CD4-positive, alpha-beta T cell treated with Interleukin-15 for 4 hours (primary cell): ENCODE measurements at places on chromosomes 13 and 19.

GRCh38 chr13:50401049-50401505, 385.8 kb downstream of the KCNRG start:
- DNase-seq: no peak

GRCh38 chr19:40217027-40217810, 965 bp downstream of the TTC9B start:
- DNase-seq: no peak

DNA sequence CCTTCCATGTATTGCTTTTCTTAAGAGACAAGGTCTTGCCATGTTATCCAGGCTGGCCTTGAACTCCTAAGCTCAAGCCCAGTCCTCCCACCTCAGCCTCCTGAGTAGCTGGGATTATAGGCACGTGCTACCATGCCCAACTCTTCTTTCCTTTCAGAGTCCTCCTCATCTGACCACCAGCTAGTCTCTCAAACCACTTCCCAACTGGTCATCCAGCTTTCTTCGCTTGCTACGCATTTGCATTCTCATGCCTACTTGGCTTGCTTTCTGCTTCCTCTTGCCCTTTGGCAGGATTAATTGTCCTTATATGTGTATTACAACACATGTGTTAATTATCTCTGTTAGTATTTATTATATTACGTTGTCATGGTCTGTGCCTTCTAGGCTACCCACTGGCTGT, 6.3 kb downstream of the GPR18 start:
- no peak for DNase-seq

GRCh38 chr19:29293736-29294342, 80.9 kb upstream of the UQCRFS1 start:
- no peak for DNase-seq

DNA sequence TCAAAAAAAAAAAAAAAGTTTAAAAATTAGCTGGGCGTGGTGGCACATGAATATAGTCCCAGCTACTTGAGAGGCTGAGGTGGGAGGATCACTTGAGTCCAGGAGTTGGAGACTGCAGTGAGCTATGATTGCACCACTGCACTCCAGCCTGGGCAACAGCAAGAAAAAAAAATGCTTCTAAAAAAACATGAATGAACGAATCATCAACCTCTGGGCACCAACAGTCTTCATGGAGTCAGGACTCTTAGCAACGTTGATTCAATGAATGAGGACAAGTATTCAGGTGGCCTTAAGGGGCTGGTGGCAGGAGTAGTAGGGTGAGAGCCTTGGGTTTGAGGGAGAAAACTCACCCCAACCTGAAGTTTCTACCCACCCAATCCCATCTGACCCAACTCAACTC, 20.6 kb upstream of the OLFM2 start:
- DNase-seq: no peak

DNA sequence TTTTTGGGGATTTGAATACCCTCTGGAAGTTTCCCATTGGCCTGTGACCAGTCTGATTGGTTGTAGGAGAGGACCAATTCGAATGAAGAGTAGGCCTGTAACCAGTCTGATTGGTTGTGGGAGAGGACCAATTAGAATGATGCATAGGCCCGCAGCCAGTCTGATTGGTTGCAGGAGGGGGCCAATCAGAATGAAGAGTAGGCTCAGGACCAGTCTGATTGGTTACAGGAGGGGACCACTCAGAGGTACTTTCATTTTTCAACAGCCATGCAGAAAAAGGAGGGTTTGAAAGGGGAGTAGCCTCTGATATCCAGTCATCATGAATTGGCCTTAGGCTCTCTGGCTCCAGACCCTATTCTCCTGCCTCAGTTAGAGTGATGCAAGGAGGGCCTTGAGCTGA, 30.4 kb upstream of the SLC1A5 start:
- no peak for DNase-seq

DNA sequence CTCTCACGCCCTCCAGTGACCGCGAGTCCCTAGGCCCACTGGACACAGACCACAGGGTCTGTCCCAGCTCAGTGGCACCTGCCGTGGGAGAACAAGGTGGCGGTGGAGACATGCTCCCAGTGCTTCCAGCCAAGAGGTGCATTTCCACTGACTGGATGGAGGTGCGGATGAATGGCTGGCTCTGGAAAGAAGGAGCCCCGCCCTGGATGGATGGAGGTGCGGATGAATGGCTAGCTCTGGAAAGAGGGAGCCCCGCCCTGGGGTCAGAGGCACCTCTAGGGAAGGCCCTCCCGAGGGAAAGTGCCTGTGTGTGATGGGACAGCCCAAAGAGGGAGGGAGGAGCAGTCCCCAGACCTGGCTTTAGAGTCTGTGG, 32.0 kb downstream of the NAXD start:
- DNase-seq: no peak

- no peak for DNase-seq
Measured at GRCh38 chr13:112256716-112257494, 119.2 kb upstream of the SPACA7 start.

DNA sequence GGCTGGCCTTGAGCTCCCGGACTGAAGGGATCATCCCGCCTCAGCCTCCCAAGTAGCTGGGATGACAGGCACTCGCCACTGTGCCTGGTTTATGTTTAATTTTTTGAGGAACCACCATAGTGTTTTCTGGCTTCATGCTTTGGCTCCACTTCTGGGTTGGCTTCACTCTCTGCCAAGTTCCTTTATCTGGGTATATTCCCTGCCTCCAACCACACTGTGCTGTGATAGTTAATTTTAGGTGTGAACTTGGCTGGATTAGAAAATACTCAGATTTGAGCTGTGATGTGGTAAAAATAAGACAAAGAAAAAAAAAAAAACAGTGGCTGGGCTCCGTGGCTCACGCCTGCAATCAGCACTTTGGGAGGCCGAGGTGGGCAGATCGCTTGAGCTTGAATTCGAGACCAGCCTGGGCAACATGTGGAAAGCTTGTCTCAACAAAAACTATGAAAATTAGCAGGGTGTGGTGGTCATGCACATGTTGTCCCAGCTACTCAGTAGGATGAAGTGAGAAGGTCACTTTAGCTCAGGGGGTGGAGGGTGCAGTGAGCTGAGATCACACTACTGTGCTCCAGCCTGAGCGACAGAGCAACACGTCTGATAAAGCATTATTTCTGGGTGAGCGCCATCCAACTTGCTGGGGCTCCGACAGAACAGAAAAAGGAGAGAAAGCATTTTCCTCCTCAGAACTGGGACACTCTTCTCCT, 7.5 kb upstream of the ILF3 start:
- DNase-seq: no peak

- DNase-seq: no peak
Measured at GRCh38 chr19:13899912-13900584, 5.9 kb downstream of the BRME1 start.

- DNase-seq: no peak
Measured at GRCh38 chr19:45352062-45352461, 11.5 kb downstream of the KLC3 start.

DNA sequence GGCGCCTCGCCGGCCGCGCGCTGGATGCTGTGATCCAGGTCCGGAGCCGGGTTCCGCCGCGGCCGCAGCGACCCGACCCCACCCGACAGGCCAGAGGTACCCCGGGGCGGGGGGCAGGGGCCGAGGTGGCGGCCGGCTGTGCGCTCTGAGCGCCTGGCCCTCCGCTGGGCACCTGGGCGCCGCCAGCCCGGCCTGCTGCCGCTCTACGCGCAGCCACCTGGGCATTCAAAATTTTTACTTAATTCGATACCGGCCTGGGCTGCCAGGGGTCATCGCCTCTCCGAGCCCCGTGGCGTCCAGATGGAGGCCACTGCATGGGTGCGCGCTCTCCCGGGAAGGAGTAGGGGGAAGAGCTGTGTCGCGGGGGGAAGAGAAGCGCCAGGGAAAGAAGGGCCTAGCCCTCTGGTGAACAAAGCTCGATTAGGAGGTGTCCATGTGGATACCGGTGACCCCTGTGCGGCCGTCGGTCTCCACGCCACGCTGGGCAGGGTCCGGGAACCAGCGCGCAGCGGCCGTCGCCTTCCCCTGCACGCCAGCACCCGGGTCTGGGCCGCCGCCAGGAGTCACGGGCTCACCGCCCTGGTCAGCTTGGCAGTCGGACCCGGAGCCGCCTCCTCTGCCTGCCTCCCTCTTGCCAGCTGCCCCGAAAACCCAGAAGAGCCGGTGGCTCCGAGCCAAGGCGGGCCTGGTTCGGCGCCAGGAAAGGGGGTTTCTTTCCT, 666 bp downstream of the BIVM start:
- DNase-seq: no peak

DNA sequence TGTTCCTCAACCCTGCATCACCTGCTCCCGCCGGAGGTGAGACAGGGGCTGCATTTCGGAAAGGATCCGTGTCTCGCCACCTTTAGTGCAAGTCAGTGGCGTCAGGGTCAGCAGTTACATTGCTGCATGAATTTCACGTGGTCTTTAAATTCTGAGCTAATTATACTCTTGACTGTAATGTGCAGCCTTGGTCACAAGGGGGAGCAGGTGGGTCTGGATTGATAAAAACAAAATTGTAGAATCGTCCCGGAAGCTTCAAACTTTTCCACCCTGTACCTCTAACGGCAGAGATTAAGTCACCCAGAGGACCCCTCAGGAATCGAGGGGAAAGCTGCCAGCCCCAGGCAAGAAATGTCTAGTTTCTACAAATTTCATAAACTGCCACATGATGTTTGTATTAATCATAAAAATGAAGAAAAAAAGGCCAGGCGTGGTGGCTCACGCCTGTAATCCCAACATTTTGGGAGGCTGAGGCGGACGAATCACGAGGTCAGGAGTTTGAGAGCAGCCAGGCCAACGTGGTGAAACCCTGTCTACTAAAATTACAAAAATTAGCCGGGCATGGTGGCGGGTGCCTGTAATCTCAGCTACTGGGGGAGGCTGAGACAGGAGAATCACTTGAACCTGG, 20.2 kb downstream of the BBC3 start:
- peak; percentile 84 for DNase-seq

DNA sequence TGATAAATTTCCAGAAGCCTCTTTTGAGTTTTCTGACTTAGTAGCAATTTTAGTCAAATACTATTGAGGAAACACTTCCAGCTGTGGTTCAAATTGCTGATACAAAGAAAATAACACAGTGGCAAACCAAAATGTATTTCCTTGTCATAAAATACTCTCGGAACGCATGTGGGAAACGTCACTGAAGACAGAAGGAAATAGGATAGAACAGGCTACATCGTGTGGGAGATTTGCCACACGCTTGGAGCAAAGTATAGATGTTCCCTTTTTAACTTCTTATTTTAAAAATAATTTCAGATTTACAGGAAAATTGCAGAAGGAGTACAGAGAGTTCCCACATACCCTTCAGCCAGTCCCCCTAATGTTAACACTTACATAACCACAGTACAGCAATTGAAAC, 88.8 kb downstream of the ING1 start:
- DNase-seq: no peak

DNA sequence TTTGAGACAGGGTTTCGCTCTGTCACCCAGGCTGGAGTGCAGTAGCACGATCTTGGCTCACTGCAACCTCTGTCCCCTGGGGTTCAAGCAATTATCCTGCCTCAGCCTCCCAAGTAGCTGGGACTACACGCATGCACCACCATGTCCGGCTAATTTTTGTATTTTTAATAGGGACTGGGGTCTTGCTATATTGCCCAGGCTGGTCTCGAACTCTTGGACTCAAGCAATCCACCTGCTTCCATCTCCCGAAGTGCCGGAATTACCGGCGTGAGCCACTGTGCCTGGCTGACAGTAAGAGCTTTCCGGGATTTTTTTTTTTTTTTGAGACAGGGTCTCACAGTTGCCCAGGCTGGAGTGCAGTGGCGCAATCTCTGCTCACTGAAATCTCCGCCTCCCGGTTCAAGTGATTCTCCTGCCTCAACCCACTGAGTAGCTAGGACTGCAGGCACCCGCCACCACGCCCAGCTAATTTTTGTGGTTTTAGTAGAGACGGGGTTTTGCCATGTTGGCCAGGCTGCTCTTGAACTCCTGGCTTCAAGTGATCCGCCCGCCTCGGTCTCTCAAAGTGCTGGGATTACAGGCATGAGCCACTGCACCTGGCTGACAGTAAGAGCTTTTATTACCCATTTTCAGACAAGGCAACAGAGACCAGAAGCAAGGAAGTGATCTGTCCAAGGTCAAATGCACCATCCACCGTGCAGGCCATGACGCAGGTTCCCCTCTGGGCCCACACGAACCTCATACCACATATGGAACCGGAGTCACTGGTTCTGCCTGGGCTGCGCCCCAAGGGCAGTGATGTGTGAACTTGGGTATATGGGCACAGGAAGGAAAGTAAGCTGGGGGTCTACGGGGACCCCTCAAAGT, 21.0 kb downstream of the RFX1 start:
- peak; percentile 44 for DNase-seq

GRCh38 chr13:23434491-23434890, 989 bp upstream of the SACS start:
- no peak for DNase-seq

GRCh38 chr13:105952233-105952972, 583.1 kb downstream of the EFNB2 start:
- no peak for DNase-seq

DNA sequence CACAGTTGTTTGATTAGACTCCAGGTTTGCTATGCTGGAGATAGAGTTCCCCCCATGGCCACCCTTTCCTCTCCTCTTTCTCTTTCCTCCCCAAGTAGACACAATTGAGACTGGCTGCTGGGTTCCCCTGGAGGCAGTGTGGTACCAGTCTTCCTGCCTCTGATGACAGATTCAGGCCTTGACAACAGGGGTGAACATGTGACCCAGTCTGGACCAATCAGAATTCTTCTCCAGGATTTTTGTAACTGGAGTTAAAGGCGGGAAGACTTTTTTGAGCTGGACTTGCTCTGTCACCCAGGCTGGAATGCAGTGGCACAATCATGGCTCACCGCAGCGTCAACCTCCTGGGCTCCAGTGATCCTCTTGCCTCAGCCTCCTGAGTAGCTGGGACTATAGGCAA, 48.7 kb downstream of the CCNE1 start:
- DNase-seq: no peak

- no peak for DNase-seq
Measured at GRCh38 chr19:6662702-6663101, 7.3 kb downstream of the TNFSF14 start.

DNA sequence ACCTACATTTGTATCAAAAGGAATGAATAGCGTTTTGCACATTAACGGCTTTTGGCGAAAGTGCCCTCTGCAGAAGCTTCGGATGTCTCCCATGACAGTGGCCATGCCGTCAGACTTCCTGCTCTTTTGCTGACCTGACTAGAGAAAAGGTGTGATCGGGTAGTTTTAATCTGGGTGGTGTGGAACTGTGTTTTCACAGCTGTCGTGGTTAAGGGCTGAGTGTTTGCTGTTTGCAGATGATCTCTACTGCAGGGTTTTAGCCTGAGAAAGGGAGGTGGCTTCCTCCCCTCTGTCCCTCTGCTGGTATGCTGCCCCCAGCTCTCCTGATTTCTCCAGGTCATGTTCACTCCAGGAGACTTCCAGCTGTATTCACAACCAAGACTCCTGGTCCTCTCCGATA, 22.4 kb downstream of the ZNF71 start:
- DNase-seq: no peak

- DNase-seq: no peak
Measured at GRCh38 chr13:50133358-50133953, 118.2 kb downstream of the KCNRG start.

GRCh38 chr19:1945899-1946298, 4.9 kb downstream of the CSNK1G2 start:
- no peak for DNase-seq

- DNase-seq: no peak
Measured at GRCh38 chr13:49731766-49732165, 40.5 kb upstream of the EBPL start.
